CD4-positive, alpha-beta T cell treated with Interleukin-12 subunit alpha and Interleukin-12 subunit beta, for 1 hour (primary cell): ENCODE measurements at places on chromosomes 2 and 18.

DNA sequence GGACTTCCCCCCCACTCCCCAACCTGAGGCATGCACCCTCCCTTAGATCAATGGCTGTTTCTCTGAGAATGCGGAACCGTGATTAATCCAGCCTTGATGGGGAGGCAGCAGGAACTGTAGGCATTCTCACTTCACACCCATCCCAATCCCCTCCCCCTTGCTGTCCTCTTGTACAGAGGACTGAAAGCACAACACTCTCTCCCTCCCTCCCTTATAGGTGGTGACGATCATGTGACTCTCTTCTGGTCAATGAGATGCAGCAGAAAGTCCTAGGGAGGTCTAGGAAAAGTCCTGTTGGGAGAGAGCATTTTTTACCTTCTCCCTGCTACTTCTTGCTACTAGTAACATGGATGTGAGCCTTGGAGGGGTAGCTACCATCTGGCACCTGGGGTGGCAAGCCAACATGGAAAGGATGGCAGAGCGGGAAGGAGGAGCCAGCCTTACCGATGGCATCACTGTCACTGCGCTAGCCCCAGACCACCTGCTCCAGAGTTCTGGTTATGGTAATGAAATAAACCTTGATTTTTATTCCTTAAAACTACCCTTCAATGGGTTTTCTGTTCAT, 106.9 kb downstream of the MSH2 start:
- no peak for DNase-seq

- DNase-seq: no peak
Measured at GRCh38 chr2:194443926-194444325, 1213.1 kb upstream of the SLC39A10 start.

- DNase-seq: no peak
Measured at GRCh38 chr2:173571021-173571821, 216.5 kb downstream of the CDCA7 start.

DNA sequence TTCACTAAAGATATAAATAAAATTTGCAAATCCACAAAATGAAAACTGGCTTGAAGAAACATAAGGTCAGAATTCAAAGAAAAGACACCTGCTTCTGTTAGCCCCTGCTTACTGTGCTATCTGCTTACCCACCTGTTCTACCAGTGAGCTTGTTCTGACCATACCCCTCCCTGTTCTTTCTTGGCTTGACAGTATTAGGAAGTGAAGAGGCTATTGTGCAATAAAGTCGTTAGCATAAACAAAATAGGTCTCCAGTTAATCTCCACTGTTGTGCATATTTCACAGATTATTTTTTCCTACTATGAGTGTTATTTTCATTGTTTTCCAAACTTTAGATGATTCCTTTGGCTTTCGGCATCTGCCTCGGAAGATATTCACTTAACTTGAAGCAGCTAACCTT, 322.1 kb downstream of the CCDC85A start:
- DNase-seq: no peak

DNA sequence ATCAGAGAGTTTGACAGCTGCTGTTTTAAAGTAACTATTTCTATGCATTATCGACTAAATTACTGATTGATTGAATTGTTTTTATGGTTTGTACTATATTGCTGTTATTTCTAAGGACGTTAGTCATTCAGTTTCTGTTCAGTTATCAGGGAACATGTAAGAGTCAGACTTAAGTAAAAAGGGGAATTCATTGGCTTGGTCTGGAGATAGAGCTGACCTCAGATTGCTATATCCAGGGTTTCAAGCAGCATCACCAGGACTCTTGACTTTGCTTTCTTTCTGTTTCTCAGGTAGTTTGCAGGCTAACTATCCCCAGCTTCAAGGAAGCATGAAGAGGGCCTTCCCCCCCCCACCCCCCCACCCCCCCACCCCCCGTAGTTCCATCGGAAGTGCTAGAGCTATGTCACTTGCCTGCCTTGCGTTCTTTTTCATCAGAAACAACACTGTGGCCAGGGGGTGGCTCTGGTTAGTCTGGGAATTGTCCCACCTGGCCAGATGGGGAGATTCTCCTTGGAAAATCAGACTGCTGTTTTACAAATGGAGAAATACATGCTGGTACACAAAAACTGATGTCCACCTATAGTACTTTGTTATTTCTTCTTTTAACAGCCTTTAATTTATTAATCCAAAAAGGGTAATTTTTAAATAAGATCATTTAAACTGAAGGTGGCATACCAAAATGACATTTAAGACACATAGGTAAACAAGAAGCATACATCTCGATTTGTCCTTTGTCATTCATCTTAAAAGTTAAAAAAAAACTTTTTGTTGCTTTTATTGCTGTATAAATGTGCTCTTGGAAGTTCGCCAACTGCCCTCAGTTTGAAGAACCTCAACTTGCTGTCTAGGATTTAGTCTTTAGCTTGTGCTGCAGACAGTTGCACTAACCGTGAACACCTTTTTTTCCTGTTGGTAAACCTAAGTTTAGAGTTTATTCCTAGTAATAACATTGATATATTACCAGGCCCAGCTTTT, 9.4 kb downstream of the SMAD4 start:
- DNase-seq: peak; percentile 6

GRCh38 chr2:20961858-20962257, 82.0 kb downstream of the APOB start:
- no peak for DNase-seq

DNA sequence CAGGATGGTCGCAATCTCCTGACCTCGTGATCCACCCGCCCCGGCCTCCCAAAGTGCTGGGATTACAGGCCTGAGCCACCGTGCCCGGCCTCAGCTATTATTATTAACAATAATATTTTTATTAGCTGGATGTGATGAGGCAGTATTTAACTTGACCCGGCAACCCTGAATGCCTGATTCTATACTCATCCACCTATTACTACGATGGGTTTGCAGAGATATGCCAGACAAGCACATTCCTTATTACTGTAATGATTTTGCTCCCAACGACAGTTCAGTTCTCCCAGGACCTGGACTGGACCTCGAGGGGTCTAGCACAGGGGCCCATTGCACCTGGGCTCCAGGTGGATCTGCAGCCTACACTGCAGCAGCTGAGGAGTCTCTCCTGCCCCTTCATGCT, 32.6 kb downstream of the BMP10 start:
- no peak for DNase-seq

- no peak for DNase-seq
Measured at GRCh38 chr2:121837591-121837990, 82.1 kb downstream of the TSN start.

GRCh38 chr2:30768036-30768686, 39.1 kb downstream of the CAPN13 start:
- DNase-seq: no peak

- DNase-seq: no peak
Measured at GRCh38 chr18:61464551-61465142, 131.4 kb downstream of the CDH20 start.

DNA sequence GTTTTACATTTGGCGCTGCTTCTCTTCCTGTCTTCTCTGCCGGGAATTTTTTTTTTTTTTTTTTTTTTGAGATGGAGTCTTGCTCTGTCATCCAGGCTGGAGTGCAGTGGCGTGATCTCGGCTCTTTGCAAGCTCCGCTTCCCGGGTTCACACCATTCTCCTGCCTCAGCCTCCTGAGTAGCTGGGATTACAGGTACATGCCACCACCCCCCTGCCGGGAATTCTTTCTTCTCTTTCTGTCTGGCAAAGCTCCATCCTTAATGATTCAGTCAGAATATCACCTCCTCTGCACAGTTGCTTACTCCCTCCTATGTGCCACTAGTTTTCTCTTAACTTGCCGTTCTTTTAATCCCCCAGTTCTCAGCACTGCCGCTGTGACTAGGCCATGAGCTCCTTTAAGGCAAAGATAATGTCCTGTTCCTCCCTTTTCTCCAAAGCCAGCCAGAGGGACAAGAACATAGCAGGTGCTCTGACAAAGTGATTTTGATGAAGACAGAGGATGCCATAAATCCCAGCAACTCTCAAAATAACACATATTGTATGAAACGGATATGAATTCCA, 112.1 kb upstream of the LRATD1 start:
- no peak for DNase-seq

- DNase-seq: no peak
Measured at GRCh38 chr2:115652652-115653051, 1210.2 kb downstream of the DPP10 start.

DNA sequence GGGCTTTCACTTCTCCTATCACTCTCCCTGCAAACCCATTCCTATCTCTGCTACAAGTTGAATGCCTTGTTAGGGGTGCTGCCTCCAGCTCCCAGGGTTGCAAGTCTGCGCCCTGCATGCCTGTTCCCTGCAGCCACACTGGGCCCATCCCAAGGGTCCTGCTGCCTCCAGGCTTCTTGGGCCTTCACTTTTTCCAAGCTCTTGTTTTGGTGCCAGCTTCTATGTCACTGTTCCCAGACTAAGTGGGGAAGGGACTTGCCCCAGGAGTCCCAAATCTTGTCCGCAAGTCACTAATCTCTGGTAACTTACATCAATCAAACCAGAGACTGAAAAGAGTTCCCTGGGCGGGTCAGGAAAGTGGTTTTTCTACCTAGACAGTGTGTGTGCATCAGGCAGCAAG, 65.4 kb downstream of the ZCCHC2 start:
- DNase-seq: no peak

DNA sequence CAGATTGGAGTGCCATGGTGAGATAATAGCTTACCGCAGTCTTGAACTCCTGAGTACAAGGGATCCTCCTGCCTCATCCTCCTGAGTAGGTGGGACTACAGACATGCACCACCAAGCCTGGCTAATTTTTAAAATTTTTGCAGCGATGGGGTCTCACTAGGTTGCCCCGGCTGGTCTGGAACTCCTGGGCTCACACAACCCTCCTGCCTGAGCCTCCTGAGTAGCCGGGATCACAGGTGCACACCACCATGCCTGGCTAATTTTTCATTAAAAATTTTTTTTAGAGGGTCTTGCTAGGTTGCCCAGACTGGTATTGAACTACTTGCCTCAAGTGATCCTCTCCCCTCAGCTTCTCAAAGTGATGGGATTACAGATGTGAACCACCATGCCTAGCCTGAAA, 27.8 kb downstream of the RAB31 start:
- DNase-seq: no peak

DNA sequence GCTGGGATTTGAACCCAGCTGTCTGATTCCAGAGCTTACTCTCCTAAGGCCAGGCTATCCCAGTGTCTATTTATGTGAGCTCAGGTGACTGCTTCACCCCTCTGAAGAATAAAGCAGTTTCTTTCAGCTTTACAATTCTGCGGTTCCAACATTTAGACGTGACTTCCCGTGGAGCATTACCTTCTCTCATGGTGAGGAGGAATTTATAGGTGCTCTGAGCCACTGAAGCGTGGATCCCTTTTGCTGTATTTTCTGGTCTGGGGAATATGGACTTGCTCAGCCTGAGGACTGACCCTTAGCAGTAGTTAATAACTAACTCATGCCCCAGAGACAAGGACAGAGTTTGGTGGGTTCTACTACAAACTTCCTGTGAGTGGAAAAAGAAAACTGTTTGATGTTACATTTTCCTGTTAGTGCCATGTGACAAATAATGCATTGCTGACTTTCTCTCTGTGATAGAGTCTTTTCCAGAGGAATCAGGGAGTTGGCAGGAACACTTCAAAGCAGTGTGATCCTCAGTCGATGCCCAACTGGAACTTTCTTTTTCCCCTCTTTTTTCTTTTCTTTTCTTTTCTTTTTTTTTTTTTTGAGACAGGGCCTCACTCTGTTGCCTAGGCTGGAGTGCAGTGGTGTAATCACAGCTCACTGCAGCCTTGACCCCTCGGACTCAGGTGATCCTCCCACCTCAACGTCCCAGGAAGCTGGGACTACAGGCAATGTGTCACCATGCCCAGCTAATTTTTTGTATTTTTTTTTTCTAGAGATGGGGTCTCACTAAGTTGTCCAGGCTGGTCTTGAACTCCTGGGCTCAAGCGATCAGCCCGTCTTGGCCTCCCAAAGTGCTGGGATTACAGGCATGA, 21.9 kb downstream of the CASP10 start:
- DNase-seq: no peak

GRCh38 chr2:127567351-127567854, 31.9 kb downstream of the MYO7B start:
- no peak for DNase-seq

GRCh38 chr2:201964631-201965206, 68.9 kb upstream of the FZD7 start:
- DNase-seq: peak; percentile 25

DNA sequence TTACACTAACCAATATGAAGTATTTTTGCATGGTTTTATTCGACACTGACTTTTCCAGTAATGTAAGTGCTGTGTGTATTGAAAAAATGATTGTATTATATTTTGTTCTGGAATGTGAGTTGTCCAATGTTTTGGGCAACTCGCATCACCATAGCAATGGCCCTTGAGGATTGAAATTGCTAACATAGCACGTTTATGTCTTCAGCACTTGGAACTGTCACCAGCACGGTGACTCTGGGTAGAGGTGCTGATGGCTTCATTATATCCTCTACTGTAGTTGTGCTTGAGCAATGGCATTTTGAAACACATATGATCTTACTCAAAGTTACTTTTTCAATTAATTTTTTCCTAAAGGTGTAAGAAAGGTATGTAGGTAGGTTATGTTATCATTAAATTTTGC, 271.5 kb downstream of the ACTR3 start:
- DNase-seq: no peak

DNA sequence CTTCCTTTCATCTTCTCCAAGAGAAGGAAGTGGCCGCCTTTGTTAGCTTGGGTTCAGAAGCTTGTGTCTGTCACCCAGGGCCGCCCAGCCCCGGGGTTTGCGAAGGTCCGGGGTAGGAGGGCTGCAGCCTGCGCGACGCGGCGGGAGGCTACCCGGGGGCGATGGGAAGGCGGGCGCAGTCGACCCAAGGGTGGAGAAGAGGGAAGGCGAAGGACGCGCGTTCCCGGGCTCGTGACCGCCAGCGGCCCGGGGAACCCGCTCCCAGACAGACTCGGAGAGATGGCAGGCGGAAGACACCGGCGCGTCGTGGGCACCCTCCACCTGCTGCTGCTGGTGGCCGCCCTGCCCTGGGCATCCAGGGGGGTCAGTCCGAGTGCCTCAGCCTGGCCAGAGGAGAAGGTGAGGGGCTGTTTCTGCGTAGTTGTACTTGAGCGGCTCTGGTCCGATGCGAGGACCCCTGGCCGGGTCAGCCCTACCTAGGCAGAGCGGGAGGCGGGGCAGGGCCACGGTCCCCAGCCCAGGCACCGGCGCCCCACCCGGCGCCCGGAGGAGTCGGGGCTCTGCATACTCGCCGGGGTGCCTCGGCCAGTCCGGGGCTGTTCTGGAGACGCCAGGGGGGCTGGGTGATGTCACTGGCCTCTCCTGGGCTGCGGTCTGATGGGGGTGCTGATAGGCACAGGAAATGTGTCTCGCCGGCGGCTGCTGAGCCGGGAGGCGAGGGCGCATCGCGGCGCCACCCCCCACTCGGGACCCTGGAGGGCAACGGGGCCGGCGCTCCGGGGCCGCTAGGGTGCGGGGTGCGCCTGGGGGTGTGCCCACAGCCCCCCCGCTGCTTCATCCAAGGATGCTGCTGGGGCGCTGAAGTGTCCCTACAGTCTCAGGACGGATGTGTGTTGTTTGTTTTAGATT, at the start of gene QPCT:
Gene QPCT (plus strand): TSS at position 178 of the 909 bp plus-strand sequence. CDS start 102 bp downstream, at position 280.
- peak; percentile 81 for DNase-seq

DNA sequence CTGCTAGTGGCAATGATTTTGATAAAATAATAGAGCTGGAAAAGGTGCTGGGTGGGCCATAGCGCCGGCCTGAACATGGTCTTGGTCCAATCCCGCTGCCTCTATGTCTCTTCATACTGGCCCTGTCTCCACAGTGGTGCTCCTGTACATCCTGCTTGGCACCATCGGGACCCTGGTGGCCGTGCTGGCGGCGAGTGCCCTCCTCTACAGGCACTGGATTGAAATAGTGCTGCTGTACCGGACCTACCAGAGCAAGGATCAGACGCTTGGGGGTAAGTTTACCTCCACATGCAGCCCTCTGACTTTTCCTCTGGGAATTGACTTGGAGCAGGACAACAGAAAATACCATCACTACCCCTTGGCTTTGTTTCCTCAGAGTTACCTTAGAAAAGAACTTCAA, 24.0 kb downstream of the IL18RAP start:
- no peak for DNase-seq
